ENCODE measurements at places on chromosomes 12 and 14.
A peak's percentile ranks its signal among the peaks of the same experiment; 100 is the strongest.

- DNase-seq, result no peak
These were observed 3.7 kb downstream of the TDG start for GRCh38 chr12:103969391-103969790.

GRCh38 chr14:71985538-71986189, 53.4 kb downstream of the RGS6 start:
- no peak for DNase-seq

GRCh38 chr14:93320489-93320888, 12.3 kb downstream of the BTBD7 start:
- DNase-seq, result no peak

GRCh38 chr14:101176535-101177205, 273.1 kb upstream of the RTL1 start:
- no peak for DNase-seq

- no peak for DNase-seq
These were observed 30.6 kb downstream of the SLC16A7 start for GRCh38 chr12:59626382-59626781.

DNA sequence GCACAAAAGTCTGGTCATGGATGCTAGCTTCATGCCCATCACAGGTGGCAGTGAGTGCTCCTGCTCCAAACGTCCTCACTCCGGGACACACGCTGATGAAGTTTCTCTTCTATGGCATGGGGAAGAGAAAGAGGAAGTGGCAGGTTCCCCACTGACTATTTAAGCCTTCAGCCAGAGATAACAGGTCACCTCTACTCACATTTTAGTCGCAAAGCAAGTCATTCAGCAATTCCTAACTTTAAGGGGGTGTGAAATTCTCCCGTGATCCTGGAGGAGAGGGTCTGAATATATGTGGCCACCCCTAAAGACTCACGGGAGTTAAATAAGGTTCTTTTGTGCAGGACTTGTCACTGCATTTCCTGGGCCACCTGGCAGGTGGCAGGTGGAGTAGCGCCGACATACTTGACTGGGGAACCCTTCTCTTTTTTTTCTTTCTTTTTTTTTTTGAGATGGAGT, 18.8 kb upstream of the RCOR1 start:
- no peak for DNase-seq

- DNase-seq, result no peak
These were observed 87.5 kb downstream of the PLXNC1 start for GRCh38 chr12:94235848-94236247.

DNA sequence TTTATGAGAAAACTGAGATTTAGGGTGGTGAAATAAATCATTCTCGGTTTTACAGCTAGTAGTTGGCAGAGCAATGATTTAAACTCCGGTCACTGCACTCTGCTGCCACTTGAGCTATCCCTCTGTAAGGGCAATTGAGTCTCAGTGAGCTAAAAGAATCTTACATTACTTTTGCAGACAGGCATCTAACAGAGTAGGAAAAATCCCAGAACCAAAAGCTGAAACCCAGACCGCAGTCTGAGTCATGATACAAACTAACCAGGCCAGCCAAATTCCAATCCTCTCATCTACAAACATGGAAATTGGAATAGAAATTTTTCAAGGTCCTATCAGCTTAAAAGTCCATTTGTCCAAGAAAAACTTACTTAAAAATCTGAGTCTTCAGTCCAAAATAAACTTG, 73.7 kb downstream of the ANKS1B start:
- no peak for DNase-seq

DNA sequence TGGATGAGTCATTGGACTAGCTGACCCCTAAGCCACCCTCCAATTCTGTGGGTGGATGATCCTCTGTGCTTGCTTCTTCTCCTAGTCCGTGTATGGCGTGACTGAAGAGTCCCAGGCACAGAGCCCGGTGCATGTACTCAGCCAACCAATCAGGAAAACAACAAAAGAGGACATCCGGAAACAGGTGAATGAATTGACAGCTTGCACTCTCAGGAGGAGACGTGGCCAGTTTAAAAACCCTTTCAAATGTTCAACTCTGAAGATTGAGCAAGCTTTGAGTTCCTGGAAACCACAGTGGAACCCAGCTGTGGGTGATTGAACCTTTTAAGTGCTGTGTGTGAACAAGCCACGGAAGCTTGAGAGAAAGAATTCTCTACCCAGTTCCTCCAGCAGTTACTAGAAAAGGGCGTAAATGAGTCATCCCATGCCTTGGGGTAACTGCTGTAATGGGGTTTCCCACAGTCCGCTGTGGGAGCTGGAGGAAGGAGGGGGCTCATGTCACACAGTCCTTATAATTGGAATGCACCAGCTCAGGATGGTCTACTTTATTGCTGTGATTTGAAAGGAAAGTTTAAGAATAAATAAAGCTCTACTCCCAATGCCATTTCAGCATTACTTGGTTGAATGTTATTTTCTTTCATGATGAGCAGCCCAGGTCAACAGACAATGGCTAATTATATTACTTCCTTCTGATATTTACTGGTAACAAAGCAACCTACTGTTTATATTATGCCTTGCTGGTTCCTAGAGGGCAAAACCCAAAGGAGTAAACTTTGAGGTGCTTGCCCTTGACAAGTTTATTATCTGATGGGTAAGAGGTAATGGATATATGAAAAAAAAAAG, 417.0 kb downstream of the DPF3 start:
- no peak for DNase-seq

GRCh38 chr12:96257550-96258103, 63.5 kb downstream of the ELK3 start:
- DNase-seq, result no peak

DNA sequence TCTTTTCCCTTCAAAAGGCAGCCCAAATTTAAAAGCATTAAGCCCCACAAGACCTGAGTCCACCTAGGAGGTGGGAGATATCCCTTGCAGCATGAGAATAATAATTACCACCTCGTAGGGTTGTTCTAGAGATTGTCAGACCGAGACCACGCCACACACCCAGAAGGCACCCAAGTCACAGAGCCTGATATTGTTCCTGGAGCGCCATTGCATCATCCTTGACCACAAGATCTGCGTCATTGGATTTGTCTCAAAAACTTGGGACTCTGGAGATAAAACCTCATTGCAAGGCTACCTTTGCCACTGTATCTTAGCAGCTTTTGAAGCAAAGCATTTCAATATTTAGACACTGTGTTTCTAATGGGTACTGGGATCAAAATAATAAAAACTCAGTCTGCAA, 29.4 kb upstream of the PPP2R5C start:
- no peak for DNase-seq

DNA sequence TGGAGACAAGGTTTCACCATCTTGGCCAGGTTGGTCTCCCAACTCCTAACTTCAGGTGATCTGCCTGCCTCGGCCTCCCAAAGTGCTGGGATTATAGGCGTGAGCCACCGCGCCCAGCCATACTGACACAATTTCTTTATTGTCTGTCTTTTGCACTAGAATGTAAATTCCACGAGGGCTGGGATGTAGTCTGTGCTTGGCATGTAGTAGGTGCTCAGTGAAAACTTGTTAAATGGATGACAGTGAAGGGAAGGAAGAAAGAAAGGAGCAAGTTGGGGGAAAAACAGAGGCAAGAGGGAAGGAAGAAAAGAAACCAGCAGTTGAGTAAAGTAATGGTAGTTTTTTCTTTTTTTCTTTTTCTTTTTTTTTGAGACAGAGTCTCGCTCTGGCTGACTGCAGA, 53.1 kb downstream of the LIMA1 start:
- DNase-seq, result no peak

DNA sequence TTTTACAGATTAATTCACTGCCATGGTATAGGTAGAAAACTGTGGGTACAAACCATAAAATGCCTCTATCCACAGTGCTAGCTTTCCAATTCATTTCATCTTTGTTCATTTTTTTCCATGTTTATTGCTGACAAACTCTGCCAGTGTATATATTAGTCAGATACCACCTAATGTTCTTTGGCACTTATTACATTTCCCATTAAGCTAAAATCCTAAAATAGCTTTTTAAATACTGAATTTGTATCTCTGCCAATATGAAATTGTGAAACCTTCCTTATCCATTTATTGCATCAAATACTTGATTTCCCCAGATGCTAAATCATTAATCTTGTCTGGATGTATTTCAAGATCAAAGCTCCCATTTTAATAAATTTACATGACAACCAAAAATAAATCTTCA, 150.1 kb upstream of the FSCB start:
- DNase-seq, result peak; percentile 14

- DNase-seq, result no peak
These were observed 144.4 kb upstream of the PWP1 start for GRCh38 chr12:107541001-107541705.

DNA sequence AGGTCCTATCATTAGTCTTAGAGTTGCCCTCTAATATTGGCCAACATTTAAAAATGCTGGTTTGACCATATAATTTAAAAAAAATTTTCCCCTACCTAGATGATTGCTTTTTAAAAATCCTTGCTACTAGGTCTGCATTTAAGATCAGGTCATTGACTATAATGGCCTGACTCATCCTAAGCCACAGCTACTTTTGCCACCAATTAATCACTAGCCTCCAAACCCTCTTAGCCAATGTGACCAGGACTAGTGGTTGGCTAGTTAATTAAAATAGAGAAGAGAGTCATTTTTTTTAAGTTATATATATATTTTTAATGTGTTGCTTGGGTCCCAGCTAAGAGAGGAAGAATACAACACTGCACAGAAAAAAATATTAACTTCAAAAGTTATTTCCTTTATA, 57.5 kb downstream of the SOS2 start:
- no peak for DNase-seq

DNA sequence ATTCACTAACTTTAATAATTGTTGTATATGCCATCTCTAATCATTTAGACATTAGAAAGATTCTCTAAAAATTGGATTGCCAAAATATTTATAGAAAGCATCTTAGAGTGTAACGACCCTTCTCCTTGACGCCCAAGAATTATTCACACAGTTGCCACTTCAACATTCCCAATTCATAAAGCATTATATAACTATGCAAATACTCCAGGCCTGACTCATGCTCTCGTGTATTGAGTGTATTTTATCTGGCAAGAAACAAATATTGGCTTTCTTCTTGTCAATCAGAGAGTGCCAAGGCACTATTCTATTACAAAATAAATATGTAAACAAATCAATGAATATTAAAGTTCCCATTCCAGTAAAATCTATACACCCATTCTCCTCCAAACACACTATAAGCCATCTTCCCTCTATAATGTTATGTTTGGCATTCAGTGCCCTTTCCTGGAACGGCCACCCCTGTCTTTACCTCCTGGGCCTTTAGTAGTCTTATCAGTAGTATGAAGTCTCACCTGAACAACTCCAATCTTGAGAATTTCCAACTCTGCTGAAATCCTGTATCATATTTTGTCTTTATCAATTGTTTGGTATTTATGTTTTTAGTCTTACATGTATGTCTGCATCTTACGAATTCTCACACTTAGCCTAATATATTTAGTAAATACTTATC, 182.6 kb downstream of the PIK3C2G start:
- no peak for DNase-seq

DNA sequence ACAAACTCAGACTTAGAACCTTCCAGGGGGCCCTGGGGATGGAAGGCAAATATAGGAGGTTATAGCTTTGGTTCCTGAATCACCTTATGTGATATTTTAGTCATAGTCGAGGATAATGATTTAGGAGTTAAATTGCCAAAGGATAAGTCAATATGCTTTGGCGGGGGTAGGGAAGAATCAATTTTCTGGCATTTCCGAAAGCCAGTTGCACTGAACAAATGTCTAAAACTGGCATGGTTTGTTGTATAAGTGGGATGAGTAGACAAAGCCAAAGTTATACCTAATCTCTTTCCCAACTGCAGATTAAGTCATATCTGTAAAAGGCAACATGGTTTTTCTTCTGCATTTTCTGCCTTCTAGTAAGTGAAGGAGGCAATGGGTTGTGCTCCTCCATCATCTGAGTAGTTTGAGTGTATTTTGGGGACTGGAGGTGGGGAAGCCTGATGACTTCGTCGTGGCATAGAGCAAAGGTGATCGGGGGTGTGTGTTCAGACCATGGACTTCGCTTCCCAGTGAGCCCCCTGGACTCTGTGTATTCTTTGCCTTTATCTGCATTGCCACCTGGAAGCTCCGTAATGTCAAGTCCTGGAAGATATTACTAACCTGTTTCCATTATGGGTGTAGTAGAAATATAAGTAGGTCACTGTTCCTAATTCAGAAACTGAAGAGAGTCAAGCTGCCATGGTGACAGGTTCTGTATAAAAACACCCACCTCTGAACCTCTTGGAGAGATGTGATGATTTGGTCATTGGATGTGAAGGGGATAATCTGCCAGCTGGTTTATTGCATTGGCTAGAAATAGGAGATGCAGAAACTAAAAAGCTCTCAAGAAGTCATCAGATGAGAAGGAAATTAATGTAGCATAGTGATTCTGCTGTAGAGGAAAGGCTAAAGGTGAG, 24.5 kb downstream of the PPFIBP1 start:
- no peak for DNase-seq

DNA sequence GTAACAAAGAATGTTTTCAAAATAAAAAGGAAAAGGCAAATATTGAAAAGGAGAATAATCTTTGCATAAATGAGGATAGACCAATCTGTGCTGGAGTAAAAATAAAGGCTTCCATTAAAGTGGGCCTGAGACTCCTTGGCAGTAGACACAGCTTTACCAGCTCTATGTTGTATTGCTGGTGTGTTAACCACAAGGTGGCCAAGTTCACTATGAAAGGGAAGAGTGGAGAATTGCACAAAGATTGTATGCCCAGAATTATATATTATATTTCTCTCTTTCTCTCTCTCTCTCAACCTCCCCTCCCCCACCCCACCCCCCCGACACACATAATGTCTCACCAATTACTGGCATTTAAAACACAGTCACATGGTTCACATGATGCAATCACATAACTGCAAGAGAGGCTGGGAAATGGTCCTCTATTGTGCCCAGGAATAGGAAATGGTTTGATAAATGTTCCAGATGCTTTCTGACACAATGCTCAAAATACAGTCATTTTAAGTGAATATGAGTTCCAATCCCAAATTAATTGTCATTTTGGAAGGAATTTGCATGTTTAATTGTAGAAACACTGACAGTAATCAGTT, 222.6 kb upstream of the SYT1 start:
- peak; percentile 1 for DNase-seq

- no peak for DNase-seq
These were observed 890 bp downstream of the SPTLC2 start for GRCh38 chr14:77615361-77616132.

GRCh38 chr12:94240171-94240570, 91.8 kb downstream of the PLXNC1 start:
- DNase-seq, result no peak

DNA sequence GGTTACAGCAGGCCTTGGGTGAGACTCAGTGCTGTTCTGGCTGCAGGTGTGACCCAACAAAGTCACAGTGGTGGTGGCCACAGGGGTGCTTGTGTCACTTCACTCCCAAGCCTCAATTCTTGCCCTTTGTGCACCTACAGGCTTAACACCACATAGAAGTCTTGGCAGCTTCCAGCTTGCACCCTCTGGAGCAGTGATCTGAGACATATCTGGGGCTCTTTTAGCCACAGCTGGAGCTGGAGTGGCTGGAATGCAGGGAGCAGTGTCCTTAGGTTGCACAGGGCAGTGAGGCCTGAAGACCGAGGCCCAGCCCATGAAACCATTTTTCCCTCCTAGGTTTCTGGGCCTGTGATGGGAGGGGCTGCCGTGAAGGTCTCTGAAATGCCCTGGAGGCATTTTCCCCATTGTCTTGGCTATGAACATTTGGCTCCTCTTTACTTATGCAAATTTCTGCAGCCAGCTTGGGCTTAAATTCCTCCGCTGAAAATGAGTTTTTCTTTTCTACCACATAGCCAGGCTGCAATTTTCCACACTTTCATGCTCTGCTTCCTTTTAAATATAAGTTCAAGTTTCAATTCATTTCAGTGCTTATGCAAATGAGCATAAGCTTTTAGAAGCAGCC, 37.7 kb downstream of the ADAM21 start:
- DNase-seq, result no peak

Measured in COR-L47 (cell line).